CD4-positive, alpha-beta T cell treated with Interleukin-1 beta for 1 hour (primary cell): ENCODE measurements at places on chromosomes 12 and 14.

GRCh38 chr14:30243207-30243606 lies 315.6 kb upstream of the PRKD1 start:
- DNase-seq: no peak

- DNase-seq: no peak
Observed at GRCh38 chr14:80536456-80536855, 325.2 kb upstream of the DIO2 start.

DNA sequence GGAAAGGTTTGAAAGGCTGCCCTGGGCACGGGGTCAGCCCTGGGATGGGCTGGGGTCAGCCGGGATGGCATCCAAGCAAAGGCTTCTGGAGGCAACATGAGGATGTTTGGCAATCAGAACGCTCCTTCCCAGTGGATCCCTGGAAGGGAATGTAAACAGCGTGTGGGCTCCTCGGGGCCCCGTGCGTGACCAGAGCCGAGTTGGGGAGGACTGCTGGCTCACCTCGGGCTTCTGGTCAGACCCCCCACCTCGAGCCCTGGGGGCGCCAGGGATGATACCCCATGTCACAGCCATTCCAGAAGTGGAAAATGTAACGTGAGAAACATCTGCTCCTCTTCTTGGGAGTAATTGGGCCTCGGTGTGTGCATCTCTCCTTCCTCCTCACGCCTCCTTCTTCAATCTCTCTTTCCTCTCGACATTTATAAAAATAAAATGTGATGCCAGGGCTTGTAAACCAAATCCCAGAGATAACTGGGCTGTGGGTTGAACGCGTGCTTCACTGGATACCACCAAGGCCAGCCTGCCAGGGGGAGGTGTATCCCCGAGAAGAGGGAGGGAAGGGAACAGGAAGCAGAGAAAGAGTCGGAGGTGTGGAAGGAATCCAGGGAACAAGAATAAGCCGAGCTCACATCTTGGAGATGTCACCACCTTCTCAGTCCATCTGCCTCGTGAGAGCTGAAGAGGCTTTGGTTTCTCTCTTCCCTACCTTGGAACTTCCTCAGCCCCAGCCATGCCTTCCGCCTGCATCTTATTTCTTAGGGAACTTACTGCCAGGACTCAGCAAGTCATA lies 144.8 kb downstream of the NUAK1 start:
- DNase-seq: no peak

DNA sequence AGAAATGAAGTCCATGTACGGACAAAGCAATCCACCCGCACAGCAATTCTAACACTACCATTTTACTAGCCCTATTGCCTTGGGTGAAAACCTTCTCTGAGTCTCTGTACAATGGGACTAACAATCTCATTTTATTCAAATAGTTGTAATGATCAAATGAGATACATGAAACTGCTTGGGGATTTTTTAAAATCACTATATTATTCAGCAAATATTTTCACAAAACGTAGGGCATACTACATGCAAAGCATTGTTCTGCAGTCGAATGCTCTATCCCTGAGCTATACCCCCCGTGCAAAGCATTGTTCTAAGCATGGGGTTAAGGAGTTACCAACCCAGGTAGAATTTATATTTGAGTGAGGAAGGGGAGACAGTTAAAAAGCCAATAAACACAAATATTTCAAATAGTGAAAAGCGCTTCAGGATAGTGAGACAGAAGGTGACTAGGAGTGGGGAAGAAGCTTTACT lies 554 bp upstream of the ATF7 start:
- DNase-seq: no peak

DNA sequence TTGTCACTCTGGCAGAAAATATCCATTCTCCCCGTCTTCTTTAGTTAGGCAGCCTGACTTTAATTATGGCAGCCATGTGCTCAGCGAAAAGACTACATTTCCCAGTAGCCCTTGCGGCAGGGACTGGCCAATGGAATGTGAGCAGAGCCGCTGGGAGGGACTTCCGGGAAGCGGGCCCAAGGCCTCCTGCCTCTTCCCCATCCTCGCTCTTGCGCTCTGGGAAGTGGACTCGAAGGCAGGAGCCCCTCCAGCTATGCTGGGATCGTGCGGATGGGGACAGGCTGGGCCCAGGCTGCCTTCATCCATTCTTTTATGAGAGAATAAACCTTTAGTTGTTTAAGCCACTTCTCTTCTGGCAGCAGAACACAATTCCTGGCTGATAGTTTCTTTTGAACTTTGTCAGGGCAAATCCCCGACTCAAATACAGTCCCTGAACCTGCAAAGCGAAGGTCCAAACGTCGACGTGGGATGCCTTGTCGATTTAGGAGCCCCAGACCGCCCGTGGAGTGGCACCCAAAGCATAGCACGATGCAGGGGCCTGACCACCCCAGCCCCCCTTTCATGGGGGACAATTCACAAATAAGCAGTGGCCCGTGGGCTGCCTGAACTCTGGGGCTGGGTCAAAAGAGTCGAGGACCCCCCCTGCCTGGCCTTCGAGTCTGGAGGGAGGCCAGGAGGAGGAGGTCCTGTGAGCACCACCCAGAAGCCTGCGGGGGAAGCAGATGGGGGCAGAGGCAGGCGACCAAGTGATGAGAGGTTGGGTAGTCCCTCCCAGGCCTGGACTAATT lies 15.6 kb upstream of the LRTM2 start:
- DNase-seq: peak; percentile 89

DNA sequence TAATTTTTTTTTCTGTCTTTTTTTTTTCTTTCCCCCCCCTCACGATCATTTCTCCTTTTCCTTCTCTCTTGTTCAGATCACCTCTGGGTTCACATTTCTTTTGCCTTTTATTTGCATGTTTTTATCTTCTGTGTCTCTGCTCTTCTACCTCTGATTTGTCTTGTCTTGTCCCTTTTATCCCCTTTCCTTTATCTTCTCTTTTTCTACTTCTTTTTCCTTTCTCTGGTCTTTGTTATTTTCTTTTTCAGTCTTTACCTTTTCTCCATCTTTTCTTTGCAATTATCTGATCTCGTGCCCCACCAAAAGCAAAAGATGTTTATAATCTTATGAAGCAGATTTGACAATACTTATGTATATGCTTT lies 77.8 kb upstream of the RAP1B start:
- no peak for DNase-seq

- no peak for DNase-seq
Observed at GRCh38 chr12:45939759-45940158, 50.6 kb downstream of the SCAF11 start.

DNA sequence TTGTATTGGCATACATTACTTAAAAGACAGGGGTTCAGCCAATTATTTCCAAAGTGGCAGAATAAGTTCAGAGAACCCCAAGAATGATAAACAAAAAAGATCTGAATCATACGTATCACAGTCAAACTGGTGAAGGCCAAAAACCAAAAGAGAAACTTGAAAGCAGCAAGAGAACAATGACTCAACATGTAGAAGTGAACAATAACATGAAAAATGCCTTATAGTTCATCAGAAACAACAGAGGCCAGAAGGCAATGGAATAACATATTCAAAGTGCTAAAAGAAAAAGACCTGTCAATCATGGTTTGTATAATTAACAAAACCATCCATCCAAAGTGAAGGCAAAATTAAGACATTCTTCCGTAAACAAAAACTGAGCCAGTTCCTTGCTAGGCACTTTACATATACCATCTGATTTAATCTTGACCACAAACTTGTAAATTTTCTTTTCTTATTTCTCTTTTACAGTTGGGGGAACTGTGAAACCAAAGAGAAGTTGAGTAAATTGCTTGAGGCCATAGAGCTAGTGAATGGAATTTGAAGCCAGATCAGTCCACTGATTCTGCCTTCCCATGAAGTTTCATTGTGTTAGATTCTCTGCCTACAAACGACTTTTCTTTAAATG lies 232.1 kb upstream of the SEL1L start:
- no peak for DNase-seq

DNA sequence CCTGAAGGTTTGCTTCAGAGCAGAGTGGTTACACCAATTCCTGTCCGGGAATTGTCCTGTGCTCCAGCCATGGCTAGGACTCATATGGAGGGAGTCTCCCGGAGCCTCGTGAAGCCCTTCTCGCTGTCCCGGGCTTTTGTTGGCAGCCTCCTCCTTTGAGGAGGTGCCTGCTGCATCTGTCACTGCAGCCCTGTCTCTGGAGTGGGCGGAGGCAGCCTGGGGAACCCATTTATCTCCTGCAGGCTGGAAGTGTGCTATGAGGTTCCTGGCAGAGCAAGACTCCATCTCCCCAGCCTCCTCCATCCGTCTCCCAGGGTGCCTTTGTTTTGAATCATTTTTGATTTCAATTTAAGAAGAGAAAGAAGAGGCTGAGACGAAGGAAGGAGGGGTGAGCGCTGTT lies 355.3 kb downstream of the GLT1D1 start:
- DNase-seq: no peak

DNA sequence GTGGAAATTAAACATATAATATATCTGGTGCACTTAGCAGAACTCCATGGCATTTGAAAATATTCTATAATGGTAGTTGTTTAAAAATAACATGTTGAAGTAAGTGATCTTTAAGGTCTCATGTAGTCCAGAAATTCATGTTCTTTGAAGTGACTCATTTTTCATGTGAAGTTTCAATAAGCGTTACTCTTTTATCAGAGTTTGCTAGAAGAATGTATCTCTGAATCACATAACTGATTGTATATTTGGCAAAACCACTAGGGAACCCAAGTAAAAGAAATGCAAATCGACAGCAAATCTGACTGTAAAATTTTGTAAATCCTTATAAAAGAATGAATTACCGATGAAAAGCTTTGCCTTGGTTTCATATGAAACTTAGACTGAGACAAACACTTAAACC lies 463.3 kb downstream of the TMTC2 start:
- no peak for DNase-seq

DNA sequence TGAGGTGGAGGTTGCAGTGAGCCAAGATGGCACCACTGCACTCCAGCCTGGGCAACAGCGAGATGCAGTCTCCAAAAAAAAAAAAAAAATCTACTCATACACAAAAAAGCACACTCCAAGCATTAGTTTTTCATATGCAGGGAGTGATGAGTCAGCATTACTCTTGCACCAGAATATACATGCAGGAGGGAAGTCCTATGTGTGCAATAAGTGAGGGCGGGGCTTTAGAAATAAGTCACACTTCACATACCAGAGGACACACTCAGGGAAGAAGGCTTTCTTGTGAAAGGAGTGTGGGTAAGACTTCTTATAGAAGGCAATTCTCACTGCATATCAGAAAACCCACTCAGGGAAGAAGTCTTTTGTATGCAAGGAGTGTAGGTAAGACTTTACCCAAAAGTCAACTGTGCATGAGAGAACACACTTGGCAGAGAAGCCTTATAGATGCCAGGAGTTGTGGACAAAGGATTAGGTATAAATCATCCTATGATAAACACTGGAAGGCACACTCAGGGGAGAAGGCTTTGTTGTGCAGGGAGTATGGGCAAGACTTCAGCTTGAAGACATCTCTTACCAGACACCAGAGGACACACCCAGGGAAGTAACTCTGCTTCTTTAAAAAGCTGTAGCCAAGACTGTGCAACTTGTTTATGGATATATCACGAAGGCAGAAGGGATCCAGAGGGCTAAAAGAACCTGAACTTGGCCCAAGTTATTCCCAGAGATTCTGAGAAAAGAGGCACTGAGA lies 50.5 kb downstream of the ATF7 start:
- peak; percentile 4 for DNase-seq

- no peak for DNase-seq
Observed at GRCh38 chr14:30580616-30581282, 21.8 kb downstream of the G2E3 start.

DNA sequence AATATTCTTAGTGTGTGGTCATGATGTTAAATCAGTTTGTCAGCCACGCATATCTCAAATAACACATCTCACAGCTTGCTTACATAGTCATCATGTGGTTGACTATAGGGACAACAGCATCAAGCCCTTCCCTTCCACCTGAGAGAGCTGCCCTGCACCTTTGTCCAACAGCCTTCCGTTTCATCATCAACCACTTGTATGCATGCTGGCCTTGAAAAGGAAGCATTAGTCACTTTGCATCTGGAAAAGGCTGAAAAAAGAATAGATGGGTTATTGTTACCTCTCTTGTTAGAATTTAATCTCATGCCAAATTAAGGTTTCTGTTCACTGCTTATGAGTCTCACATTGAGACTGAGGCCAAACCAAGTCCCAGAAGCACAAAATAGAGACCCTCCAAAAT lies 1586.5 kb upstream of the SEL1L start:
- no peak for DNase-seq

GRCh38 chr14:92387578-92387977 lies 64.6 kb downstream of the SLC24A4 start:
- no peak for DNase-seq

DNA sequence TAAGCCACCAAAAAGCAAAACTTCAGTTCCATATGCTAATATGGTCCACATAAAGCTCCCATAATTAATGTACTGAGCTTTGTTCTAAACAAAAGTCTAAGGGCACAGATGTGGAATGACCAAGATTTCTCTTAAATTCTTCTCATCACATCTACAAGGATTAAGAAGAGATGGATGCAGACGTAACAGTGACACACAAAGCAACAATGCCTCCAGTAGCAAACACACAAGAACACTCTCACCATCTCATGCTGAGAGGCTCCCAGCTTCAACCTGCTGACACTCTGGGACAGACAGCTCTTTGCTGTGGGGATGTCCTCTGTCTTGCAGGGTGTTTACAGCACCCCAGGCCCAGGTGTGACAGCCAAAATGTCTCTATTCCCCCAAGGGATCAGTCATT lies 48.2 kb downstream of the SETD3 start:
- no peak for DNase-seq

DNA sequence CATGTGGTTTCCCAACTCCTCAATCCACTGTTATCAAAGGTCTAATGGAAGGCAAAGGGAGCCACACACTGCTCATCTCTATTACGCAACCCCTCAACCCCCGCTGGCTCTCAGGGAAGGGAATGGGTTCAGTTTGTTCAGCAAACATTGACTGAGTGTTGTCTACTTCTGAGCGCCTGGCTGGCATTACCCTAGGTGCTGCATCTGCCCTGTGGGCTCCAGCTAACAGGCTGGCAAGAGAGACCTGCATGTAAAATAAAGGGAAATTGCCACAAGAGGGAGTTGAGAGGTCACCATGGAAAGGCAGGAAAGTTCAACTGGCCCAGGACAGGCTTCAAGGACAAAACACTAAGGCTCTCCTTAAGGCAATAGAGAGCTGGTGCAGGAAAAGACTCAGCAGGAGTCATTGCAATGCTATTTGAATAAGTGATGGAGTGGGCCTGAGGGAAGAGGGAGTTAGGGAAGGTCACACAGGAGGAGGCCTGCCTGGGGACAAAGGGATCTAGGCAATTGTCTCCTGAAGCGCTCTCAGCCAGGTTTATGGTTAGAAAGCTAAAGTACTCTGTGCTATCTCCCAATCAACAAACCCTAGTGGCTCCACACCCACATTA lies 5.5 kb upstream of the ZNF740 start:
- DNase-seq: peak; percentile 14

GRCh38 chr14:102966681-102967505 lies 44.4 kb downstream of the AMN start:
- no peak for DNase-seq

GRCh38 chr12:110223777-110224378 lies 57.2 kb upstream of the ATP2A2 start:
- no peak for DNase-seq

GRCh38 chr14:34426313-34427295 lies 35.4 kb downstream of the SPTSSA start:
- DNase-seq: no peak

GRCh38 chr12:116613256-116613655 lies 54.1 kb downstream of the MAP1LC3B2 start:
- DNase-seq: no peak

GRCh38 chr12:52980650-52981423 lies 25.4 kb upstream of the EIF4B start:
- peak; percentile 82 for DNase-seq
